Skeletal muscle cell (primary cell): ENCODE measurements at places on chromosomes 7 and 10.

DNA sequence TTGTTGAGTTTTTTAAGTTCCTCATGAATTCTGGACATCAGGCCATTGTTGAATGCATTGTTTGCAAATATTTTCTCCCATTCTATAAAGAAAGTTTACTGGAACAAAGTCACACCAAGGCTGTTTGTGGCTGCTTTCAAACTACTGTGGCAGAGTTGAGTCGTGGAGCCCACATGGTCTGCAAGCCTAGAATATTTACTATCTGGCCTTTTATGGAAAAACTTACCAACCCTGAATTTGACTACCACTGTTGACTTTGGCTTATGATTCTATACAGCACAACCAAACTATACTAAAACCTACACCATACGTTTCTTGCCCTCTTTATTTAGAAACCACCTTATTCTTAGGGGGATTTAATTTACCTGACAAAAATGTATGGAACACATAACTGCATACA is 239.1 kb downstream of the KCNMA1 start:
- DNase-seq = no peak

DNA sequence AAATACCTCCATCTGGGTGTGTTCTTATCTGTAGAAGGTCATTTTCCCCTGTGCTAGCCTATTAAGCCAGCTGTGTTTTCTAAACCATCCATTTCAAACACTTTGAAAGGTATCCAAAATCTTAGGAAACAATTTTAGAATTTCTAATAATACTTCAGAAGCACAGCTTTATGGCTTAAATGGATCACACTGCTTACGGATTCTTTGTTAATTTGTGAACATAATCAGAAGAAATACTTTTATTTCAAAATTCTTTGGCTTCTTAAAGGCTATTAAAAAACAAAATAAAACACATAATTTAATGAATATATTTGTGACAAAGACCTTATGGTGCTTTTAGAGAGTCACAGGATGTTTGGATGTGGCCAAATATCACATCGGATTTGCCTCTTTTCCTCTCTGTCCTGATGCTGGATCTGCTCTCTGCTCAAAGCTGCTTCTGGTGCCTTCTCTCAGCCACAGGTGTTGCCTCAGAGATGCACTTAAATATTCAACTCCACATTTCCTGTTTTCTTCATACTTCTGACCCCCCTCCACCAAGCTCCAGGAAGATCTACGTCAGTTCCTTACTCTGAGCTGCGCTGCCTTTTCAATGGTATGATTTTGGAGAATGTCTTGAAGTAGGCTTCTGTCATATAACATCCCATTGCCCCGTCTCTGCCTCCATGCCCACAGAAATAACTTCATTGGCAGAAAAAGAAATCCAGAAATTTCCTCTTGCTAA is 230.6 kb downstream of the MLLT10 start:
- DNase-seq = no peak

DNA sequence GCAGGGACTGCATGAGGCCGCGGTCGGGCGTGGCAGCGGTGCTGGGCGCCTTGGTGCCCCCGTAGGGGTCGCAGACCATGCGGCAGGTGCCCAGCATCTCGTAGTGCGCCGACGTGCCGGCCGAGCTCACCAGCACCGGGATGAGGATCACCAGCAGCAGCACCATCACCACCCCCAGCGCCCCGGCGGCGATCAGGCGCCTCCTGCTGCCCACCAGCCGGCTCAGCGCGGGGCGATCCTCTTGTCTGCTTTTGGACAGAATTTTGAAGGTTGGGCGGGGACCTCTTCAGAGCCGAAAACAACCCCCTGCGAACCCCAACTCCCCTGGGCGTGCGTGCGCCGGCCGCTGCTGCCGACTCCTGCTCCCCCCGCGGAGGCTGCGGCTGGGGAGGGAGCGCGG is 779 bp downstream of the C1QL3 start:
- no peak for DNase-seq

DNA sequence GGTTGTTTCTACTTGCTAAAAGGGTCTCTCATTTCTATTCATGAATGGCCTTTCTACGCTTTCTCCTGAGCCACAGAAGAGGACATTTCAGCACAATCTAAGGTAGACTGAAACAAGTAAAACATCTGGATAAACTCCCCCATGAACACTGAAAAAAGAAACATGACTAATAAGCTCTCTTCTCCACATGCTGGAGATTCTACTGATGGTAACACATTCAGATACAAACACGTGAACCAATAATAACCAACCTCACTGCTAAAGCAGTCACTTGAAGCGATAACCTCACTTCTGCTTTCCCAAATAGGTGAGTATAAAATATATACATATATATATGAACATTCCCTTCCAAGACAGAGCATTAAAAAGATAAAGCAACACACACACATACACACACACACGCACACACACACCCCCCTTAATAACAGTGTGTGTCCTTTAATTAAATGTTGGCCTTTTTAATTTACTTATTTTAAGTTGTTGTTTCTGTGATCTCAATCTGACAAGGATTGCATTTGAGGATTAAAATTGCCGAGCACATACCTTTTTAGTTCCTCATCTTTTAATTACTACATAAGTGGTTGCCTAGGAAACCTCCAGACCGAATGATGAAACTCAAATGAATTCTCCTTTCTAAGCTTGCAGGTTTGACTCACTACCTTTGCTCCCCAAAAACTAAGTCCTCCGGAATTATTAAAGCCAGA is 292.4 kb upstream of the KLF14 start:
- DNase-seq = no peak

- no peak for DNase-seq
Observed at GRCh38 chr7:133784486-133785001, 342.6 kb upstream of the LRGUK start.

- no peak for DNase-seq
Observed at GRCh38 chr7:84162125-84162524, 32.5 kb downstream of the SEMA3A start.
